ENCODE measurements at places on chromosomes 3 and 15. TPM values are rescaled to one million over a fixed set of nuclear protein-coding genes. Genes with fewer than 3 reads are reported as not detected.

The AADACL2 gene
- total RNA-seq = 1.3 TPM

The EFHB gene
- total RNA-seq = 1.8 TPM

The SNTN gene
- total RNA-seq = not detected

The CPLX3 gene
- total RNA-seq = 42.8 TPM

The MGLL gene
- total RNA-seq = 46.3 TPM

The FURIN gene
- 30.1 TPM for total RNA-seq

The TMEM115 gene
- 33.6 TPM for total RNA-seq

The SI gene
- not detected for total RNA-seq

The GUCA1C gene
- 14.0 TPM for total RNA-seq

The POPDC2 gene
- total RNA-seq = 2.4 TPM

The MINAR1 gene
- total RNA-seq = 20.5 TPM

The CD96 gene
- total RNA-seq = 1.3 TPM

The KCNH8 gene
- 8.2 TPM for total RNA-seq

The FANCD2OS gene
- total RNA-seq = not detected

The CSK gene
- total RNA-seq = 39.9 TPM

The DOCK3 gene
- total RNA-seq = 13.9 TPM

The LIPC gene
- total RNA-seq = 0.55 TPM

The TTLL13 gene
- not detected for total RNA-seq

The SERINC4 gene
- total RNA-seq = 3.8 TPM

The SNAPC5 gene
- total RNA-seq = 28.8 TPM

The CCR5 gene
- total RNA-seq = 0.11 TPM

The GPR156 gene
- 3.8 TPM for total RNA-seq

The KNL1 gene
- 14.2 TPM for total RNA-seq

The ERC2 gene
- 24.2 TPM for total RNA-seq

The GPR171 gene
- total RNA-seq = 0.38 TPM

The KCNMB3 gene
- total RNA-seq = 4.9 TPM

The PROS1 gene
- total RNA-seq = 43.0 TPM

The CHRM5 gene
- total RNA-seq = 6.8 TPM

The MOBP gene
- total RNA-seq = not detected

The WDR93 gene
- 0.66 TPM for total RNA-seq

The IL20RB gene
- total RNA-seq = 0.38 TPM

The CELF6 gene
- total RNA-seq = 23.9 TPM

The C3orf85 gene
- total RNA-seq = not detected

The TMIE gene
- 3.0 TPM for total RNA-seq

The PRKCI gene
- total RNA-seq = 68.0 TPM
